ENCODE measurements at places on chromosomes 1 and 21.

DNA sequence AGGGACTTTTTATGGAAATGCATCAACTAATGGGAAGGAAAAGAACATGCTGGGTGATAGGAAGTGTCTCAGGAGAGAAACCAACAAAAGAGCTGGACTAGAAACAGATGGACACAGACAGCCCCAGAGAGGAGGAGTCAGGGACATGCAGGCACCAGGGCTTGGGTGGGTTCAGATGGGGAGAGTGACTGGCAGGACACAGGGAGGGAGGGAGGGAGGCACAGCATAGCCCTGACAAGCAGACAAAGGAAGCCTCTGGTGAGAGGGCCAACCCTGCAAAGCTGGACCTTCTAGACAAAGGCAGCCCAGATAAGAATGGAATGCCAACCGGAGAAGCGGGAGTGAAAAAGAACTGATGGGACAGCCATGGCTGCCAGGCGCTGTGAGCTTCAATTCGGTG, 568.8 kb downstream of the AJAP1 start:
- no peak for DNase-seq
- no peak overlapping the region for H3K4me3 ChIP-seq
- H3K36me3 ChIP-seq, result no peaks in the 10 kb centered on the region
- no peaks in the 10 kb centered on the region for H3K27me3 ChIP-seq
- H3K4me1 ChIP-seq, result no peaks in the 10 kb centered on the region
- no peak overlapping the region for H3K27ac ChIP-seq

DNA sequence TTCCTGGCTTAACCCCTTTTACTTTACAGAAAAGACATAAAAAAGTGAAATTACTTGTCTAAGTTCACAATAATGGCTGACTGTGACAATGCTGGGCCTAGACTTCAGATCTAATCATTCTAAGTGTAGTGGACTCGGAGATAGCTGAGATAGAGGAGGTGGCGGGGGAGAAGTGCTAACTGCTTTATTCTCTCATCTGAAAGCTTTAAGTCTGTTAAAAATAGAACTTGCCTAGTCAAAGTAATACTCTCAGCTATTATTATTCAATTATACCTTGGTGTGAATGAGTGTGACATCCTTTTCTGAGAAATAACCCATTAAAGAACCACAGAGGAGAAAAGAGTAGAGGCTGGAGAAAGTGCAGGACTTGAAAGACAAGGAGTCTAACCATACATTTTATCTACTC, 96.1 kb upstream of the OLIG2 start:
- DNase-seq, result no peak
- no peaks in the 10 kb centered on the region for H3K36me3 ChIP-seq
- H3K4me1 ChIP-seq, result no peaks in the 10 kb centered on the region
- no peak overlapping the region for H3K4me3 ChIP-seq
- H3K27ac ChIP-seq, result no peak overlapping the region
- H3K27me3 ChIP-seq, result no peaks in the 10 kb centered on the region

DNA sequence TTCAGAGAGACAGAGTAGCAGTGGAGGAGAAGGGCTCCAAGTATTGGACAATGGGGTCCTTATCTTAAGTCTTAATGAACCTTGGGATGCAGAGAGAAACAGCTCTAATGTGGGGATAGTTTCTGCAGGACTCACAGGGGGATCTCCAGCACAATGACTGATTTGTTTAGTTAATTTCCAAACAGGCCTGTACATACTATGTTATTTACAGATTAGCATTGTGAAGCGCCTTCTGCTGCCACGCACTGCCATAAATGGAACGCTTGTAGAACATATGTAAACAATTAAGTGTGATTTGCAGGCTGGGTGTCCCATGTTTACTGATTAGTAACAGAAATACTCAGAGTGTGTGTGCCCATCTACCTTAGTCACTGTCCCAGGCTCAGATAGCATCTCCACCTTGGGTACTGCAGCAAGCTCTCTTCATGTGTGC, 56.1 kb downstream of the NTPCR start:
- H3K4me3 ChIP-seq, result no peak overlapping the region
- no peaks in the 10 kb centered on the region for H3K27me3 ChIP-seq
- no peak overlapping the region for H3K27ac ChIP-seq
- peaks cover 9% of the 10 kb centered on the region for H3K36me3 ChIP-seq
- DNase-seq, result peak; percentile 77

DNA sequence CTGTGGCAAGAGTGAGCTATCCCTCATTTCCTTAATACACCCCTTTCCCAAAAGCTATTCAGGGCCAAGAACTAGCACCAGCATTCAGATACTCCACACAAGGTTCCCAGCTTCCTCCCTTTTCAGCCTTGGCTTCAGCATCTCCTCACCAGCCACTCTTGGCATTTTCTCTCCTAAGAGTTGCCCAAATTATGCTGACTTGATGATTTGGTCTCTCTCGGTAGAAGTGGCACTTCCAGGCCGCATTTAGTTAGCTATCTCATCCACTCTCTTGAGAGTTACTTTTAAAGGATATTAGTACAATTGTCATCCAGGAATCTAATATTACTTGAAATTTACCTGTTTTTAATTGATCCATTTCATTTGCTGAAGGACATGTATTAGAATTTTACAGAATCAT, 199.0 kb upstream of the DMRTA2 start:
- no peak overlapping the region for H3K27ac ChIP-seq
- H3K4me1 ChIP-seq, result peaks cover 6% of the 10 kb centered on the region
- no peaks in the 10 kb centered on the region for H3K27me3 ChIP-seq
- no peak for DNase-seq
- H3K4me3 ChIP-seq, result no peak overlapping the region

DNA sequence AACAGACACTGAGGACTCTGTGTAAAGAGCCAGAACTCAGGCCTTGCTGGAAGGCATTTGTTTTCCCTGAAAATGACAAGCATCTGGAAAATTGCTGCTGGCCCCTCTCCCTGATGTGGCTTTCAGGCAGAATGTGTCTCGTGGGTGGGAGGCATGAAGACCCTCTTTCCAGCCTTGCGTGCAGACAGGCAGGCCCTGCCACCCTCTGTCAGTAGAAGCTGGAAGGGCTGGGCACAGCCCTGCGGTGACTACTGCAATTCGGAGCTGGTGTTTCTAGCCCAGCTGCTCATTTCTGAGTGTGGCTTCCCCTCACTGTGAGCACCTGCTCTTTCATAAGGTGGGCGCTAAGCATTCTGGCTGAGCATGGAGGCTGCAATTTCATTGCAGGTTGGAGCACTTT, 349.9 kb downstream of the PTPRU start:
- no peak overlapping the region for H3K4me3 ChIP-seq
- H3K27me3 ChIP-seq, result no peaks in the 10 kb centered on the region
- no peak overlapping the region for H3K27ac ChIP-seq
- H3K36me3 ChIP-seq, result no peaks in the 10 kb centered on the region
- H3K4me1 ChIP-seq, result peaks cover 8% of the 10 kb centered on the region
- DNase-seq, result no peak

DNA sequence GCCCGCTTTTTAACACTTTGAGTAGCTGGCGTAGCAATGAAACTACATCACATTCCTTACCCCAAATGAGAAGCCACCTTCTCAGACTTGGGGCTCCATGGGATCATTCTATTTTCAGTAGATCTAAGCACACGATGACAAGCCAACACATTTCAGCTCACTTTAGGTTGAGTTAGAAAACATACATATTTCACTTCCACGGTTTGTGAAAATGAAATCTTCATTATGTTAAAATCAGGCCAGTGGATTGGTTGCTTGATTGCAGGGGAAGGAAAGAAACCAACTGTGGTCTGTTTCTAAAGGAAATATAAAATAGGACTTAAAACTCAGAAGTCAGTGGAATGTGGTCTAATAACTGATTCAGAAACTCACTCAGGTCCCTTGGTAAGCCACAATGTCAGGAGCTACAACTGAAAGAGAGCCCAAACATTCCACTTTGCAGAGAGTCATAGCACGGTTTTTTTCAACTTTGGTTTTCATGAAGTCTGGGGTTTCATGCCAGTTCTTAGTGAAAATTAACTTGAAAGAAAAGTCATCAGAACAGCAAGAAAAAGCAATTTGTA, 82.3 kb upstream of the TIAM1 start:
- H3K27me3 ChIP-seq, result peaks cover 4% of the 10 kb centered on the region
- peak overlapping the region; percentile 86 for H3K27ac ChIP-seq
- peaks cover 7% of the 10 kb centered on the region for H3K4me1 ChIP-seq
- H3K36me3 ChIP-seq, result peaks cover 3% of the 10 kb centered on the region

DNA sequence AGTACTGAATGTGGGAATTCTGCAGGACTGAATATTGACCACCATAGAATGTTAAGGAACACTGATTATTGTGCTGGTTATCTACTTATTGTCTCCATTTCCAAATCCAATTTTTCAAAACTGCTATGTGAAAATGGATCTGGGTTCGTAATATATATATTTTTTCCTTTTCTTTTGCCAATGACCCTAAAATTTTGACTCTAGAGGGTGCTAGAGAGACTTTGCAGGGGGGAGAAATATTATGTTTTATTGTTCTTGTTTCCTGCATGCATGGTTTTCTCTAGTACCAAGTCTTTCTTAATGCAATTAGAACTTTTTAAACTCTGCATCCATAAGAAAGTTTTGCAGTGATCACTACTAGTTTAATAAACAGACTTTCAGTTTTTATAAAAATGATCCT, 1256.9 kb downstream of the BRINP3 start:
- no peaks in the 10 kb centered on the region for H3K36me3 ChIP-seq
- H3K27me3 ChIP-seq, result no peaks in the 10 kb centered on the region
- no peak for DNase-seq
- no peaks in the 10 kb centered on the region for H3K4me1 ChIP-seq
- no peak overlapping the region for H3K27ac ChIP-seq

- DNase-seq, result peak; percentile 29
- peak overlapping the region; percentile 90 for H3K4me3 ChIP-seq
- peak overlapping the region; percentile 22 for H3K27ac ChIP-seq
- peaks cover 15% of the 10 kb centered on the region for H3K4me1 ChIP-seq
- no peaks in the 10 kb centered on the region for H3K36me3 ChIP-seq
- H3K27me3 ChIP-seq, result no peaks in the 10 kb centered on the region
Measured at GRCh38 chr1:202806845-202807450, 1.3 kb downstream of the KDM5B start.

- H3K27ac ChIP-seq, result peak overlapping the region; percentile 99
- peaks cover 23% of the 10 kb centered on the region for H3K36me3 ChIP-seq
- H3K27me3 ChIP-seq, result no peaks in the 10 kb centered on the region
- peaks cover 10% of the 10 kb centered on the region for H3K4me1 ChIP-seq
- peak; percentile 55 for DNase-seq
Measured at GRCh38 chr1:150577557-150578271, 1.7 kb downstream of the MCL1 start.

- DNase-seq, result no peak
- peaks cover 3% of the 10 kb centered on the region for H3K4me1 ChIP-seq
- no peak overlapping the region for H3K4me3 ChIP-seq
- no peaks in the 10 kb centered on the region for H3K36me3 ChIP-seq
Measured at GRCh38 chr1:157438613-157439012, 113.7 kb downstream of the FCRL5 start.

DNA sequence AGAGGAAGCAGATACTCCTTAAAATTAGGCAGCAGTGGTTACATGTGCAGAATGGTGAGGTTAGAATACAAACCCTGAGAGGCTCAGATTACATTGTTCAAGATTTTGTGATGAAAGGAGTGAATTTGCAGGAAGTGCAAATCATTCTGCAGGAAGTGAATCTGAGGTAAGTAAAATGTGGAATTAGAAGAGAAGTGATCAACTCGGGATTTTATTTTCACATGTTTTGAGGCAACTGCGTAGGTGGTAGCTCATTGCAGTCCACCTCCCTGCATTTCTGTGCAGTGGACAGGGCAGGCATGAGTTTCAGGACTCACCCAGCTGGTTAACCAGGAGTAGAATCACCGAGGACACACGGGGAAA, 2.1 kb upstream of the PLA2G2C start:
- H3K27ac ChIP-seq, result no peak overlapping the region
- no peak for DNase-seq
- peaks cover 4% of the 10 kb centered on the region for H3K4me1 ChIP-seq
- H3K36me3 ChIP-seq, result no peaks in the 10 kb centered on the region

DNA sequence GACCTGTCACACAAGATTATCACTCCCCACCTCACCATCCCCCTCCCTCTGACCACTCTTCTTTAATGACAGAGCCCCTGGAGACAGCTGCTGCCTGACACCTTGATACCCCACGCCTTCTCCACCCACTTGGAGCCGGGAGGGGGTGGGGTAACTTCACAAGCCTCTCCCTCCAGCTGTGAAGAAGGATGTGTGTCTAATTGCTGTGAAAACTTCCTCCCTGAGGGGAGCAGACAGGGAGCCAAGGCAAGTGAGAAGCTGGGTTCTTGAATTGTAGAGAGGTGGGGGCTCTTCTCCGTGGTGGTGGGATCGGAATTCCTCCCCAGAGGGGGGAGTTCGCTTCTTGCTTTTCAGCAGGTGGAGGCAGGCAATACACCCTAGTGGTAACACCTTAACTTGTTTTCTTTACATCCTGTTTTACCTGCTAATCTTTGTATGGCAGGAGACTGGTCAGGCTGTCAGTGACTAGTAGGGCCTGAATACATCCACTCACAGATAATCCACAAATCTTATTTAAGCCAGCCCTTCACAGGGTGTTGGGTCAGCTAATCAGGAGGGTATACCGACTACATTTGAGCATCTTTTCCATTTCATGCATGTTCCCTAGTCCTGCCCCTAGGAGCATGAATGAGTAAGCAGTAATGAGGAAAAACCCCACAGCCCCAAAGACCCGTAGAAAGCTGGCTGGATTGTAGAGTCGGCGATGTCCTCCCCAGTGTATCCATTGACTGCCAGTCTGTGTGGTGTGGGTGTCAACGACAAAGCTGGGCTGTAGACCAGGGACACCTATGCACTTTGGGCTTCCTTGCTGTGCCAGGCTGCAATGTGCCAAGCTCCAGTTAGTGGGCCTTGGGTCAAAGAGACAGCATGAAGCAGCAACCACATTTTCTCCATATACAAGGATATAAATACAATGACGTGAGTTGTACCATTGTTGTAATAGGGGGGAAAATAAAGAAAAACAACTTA, 57.3 kb downstream of the NFASC start:
- peaks cover 4% of the 10 kb centered on the region for H3K4me1 ChIP-seq
- peaks cover 56% of the 10 kb centered on the region for H3K27me3 ChIP-seq
- no peak overlapping the region for H3K27ac ChIP-seq

GRCh38 chr1:42765832-42766740, 742 bp downstream of the P3H1 start:
- no peaks in the 10 kb centered on the region for H3K27me3 ChIP-seq
- peak; percentile 91 for DNase-seq
- peaks cover 20% of the 10 kb centered on the region for H3K36me3 ChIP-seq
- peak overlapping the region; percentile 58 for H3K27ac ChIP-seq
- peak overlapping the region; percentile 95 for H3K4me3 ChIP-seq

GRCh38 chr1:97046765-97047420, 325.3 kb downstream of the PTBP2 start:
- H3K27me3 ChIP-seq, result no peaks in the 10 kb centered on the region
- H3K36me3 ChIP-seq, result no peaks in the 10 kb centered on the region
- DNase-seq, result no peak
- H3K4me1 ChIP-seq, result no peaks in the 10 kb centered on the region

GRCh38 chr1:150257624-150258585, at the start of gene CA14:
TSS of gene CA14 (plus strand) at chr1:150257774. CDS start at chr1:150258129, 355 bp downstream.
- H3K36me3 ChIP-seq, result no peaks in the 10 kb centered on the region
- H3K27ac ChIP-seq, result no peak within 1 kb of the TSS
- no peak within 1 kb of the TSS for H3K4me3 ChIP-seq
- peaks cover 28% of the 10 kb centered on the region for H3K27me3 ChIP-seq

GRCh38 chr1:42385283-42385682, 4.7 kb downstream of the RIMKLA start:
- H3K4me3 ChIP-seq, result no peak overlapping the region
- H3K27ac ChIP-seq, result no peak overlapping the region
- DNase-seq, result peak; percentile 9
- H3K4me1 ChIP-seq, result peaks cover 7% of the 10 kb centered on the region
- peaks cover 28% of the 10 kb centered on the region for H3K27me3 ChIP-seq

GRCh38 chr1:94183197-94183815, 54.1 kb downstream of the ARHGAP29 start:
- peak overlapping the region; percentile 38 for H3K27ac ChIP-seq
- H3K36me3 ChIP-seq, result peaks cover 97% of the 10 kb centered on the region
- no peak for DNase-seq
- no peaks in the 10 kb centered on the region for H3K27me3 ChIP-seq
- H3K4me1 ChIP-seq, result peaks cover 4% of the 10 kb centered on the region

- H3K36me3 ChIP-seq, result no peaks in the 10 kb centered on the region
- H3K4me3 ChIP-seq, result no peak overlapping the region
- DNase-seq, result no peak
Measured at GRCh38 chr1:1421907-1422464, 910 bp upstream of the ANKRD65 start.

Measured in mesenchymal stem cell (in vitro differentiated cells and primary cell).